ENCODE measurements at places on chromosomes 5 and 9. TPM values are rescaled to one million over a fixed set of nuclear protein-coding genes. Genes with fewer than 3 reads are reported as not detected.

- no peak for DNase-seq
Measured at GRCh38 chr5:141903261-141903660, 20.4 kb upstream of the DELE1 start.

GRCh38 chr9:99274495-99274894 lies 52.4 kb downstream of the SEC61B start:
- no peak for DNase-seq

DNA sequence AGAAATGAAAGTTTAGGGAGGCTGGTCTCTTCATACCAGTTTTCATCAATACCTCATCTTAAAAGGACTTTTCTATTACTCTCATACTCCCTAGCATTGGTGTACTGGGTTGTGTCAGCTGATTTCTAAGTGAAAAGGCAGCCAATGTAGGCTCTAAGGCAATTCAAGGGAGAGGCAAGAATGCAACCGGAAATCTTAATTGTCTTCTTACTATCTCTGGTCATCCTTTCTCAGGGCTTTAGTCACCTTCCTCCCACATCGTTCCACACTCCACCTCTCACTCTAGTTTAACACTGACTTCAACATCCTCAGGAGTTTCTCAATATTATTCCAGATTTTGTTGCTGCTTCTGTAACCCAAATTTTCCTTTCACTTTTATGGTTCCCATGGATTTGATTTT lies 281.8 kb upstream of the RFX3 start:
- no peak for DNase-seq

The ANAPC2 gene
- polyA plus RNA-seq = 13.8 TPM
